ENCODE measurements at places on chromosomes 3 and 15.

DNA sequence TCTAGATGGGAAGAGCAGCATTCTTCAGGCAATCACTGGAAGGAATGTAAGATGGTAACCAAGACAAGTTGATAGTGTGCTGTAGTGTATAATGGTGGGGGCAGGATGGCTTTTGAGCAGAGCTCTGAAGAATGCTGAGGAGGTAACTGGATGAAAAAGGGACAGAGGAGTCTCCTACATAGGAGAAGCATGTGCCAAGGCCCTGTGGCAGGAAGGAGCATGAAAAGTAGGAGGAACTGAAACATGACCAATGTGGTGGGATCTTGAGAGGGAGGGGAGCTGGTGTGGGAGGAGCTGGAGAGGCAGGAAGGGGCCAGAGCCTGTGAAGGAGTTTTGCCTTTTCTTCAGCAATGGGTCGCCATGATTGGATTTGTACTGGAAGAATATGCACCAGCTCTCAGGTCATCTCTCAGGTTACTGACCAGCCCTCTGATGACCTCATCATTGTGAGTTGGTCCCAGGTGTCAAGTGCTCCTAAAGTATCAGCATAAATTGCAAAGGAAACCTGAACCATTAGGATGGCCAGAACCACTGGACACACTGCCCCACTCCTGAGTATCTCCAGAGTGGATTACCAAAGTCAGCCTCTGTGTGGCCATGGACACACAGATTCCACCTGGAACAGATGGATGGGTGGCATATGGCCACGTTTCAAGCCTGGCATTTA lies 38.6 kb downstream of the FSD2 start:
- no peak for DNase-seq

DNA sequence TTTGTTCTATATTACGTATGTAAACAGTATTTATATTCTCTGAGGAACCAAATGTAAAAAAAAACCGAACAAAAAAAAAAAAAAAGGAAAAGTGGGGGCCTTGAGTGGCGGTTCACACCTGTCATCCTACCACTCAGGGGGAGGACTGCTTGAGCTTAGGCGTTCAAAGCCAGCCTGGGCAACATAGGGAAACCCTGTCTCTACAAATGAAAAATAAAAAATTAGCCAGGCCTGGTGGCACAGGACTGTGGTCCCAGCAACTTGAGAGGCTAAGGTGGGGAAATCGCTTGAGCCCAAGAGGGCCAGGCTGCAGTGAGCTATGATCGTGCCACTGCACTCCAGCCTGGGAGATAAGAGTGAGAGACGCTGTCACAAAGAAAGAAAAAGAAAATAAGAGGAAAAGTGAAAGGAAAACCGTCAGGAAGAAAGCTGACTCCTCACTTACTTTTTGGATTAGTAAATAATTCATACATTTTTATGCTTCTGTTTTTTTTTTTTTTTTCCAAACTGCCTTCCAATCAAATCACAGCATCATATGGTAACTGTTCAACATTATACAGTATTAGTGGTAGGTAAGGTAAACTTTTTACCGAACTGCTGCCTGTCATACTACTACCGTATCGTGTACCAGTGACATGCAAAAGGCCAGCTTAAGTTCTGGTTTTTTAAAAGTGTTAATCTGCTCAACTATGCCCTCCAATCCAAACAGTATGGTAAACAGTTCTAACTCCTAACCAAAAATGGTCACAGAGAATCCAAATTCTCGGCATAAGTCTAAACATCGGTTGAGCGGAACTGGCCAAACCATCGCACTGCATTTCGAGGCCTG lies 1.2 kb downstream of the PHC3 start:
- DNase-seq, result peak; percentile 3

DNA sequence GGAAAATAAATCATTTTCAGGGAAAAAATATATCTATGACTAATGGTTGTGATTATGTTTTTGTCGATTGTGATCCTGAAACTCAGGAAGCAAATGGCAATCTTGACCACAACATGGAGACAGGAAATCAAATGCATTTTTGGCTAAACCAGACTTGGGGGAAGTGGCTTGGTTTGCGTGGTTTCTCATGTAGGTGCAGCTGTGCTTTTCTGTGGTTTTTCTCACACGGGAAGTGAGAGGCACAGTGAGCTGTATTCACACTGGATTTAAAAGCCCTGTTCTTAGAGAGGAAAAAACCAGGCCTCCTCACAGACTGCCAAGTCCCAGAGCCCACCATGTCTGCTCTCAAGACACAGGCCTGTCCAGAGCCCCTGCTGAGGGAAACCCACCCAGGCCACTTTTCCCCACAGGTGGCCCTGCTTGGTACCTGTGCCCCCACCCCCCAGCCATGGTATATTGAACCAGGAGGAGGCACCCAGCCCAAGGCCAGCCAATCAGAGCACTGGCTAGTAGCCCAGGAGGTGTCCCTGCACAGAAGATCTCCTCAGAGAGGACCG lies 46.1 kb downstream of the BTD start:
- peak; percentile 93 for DNase-seq

- DNase-seq, result peak; percentile 17
Observed at GRCh38 chr15:84955089-84955848, 26.4 kb upstream of the PDE8A start.

DNA sequence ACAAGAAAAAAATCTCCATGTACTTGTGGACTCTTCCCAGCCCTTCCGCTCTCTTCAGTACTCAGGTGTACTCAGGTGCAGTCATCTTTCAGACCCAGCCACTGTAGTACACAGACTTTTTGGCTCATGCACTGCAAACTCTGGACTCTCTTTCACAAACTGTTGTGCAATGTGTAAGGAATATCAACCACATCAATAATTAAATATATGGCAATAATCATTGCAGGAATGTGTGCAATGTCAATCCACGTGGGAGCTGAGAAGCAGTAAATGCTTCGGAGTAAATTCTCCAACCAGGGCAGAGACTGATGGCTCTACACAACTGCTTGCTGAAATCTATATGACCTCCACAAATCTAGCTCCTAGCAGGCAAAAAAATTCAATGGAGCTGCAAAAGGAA lies 287.3 kb upstream of the COL8A1 start:
- no peak for DNase-seq

- no peak for DNase-seq
Observed at GRCh38 chr3:5095886-5096285, 26.2 kb upstream of the ARL8B start.

Measured in GM04503 (cell line).